ENCODE measurements at places on chromosomes 1 and 21.

DNA sequence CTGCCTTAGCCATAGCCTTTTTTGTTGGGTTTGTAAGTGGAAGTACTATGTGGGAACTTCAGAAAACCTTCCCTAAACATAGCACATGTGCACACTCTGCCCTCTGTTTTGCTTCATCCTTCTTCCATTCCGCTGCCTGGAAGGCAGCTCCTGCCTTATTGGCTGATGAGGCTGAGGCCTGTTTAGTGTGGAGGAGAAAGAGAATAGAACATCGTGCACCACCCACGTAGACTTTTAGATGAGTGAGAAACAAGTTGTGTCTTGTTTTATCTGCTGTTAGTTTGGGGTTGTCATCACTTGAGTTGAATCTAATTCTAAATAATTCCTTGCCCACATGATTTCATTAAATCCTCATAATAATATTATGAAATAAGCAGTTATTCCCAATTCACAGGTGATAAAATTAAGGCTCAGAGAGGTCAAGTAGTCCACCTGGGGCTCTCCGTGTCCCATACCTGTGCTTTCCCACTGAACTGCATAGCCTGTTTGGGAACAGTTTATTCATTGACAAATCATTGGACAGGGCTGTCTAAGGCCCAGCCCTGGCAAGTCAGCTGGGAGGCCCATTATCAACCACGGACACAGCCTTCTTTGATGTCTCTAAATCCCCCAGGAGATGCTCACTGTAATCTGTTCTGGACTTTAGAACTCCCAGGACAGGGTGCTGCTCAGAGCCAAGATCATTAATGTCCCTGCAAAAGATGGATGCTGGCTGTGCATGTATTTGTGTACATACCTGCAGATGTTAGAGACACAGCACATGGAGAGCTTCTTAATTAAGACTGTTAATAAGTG, 93.0 kb downstream of the ABCA4 start:
- DNase-seq = no peak

GRCh38 chr1:22282364-22282995, 139.6 kb upstream of the WNT4 start:
- no peak for DNase-seq

DNA sequence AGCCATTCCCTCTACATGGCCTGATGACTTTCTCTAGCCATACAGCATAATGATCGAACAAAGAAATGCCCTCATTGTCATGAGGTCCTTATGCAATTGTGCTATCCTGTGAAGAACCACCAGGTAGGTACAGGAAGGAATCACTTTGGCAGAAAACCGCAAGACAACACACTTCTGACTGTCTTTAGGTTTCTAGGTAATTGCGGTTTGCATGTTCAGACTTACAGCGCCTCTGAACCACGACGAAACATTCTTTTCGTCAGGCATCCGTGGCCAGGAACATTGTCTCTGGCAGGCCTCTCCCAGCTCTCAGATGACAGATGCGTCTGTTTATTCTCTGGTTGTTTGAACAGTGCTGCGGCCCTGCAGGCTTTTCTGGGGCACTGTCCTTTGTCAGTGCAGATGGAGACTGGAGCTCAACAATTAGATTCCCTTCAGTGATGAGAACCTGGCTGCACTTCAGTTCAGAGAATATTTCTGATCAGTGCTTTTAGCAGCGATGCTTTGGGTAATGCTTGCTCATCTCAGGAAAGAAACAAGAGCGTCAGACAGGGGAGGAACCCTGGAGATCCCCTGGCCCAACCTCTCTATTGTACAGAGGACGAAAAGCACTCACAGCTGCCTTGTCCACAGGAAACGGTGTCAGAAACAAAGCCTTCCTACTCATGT, 63.4 kb downstream of the B3GALT5 start:
- no peak for DNase-seq

GRCh38 chr1:229037806-229038405, 233.0 kb upstream of the RAB4A start:
- no peak for DNase-seq

DNA sequence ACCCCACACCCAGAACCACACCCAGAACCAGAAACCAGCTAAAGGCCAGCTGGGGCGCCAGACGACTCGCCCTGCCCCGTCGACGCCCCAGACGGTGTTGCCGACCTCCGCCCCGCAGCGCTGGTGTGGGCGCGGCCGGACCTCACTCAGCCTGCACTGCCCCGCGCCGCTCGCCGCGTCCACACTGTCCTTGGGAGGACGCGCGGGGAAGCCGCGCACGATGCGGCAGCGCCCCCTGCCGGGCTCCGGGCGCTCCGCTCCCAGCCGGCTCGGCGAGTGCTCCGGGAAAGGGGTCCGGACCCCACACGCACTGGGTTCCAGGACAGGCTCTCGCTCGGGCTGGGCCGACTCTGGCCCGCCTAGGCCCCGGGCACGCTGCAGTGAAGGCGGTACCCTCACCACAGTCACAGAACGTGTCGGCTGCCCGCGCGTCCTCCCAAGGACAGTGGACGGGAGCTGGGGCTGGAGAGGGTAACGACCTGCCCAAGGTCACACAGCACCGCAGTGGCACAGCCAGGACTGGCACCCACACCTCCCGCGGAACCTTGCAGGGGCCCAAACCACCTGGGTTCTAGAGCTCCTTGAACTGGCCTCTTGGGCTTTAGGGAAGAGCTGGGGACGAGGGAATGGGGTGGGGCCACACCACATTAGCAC, 90.2 kb downstream of the DMRTA2 start:
- no peak for DNase-seq

GRCh38 chr21:27825035-27825434, 858.1 kb upstream of the ADAMTS5 start:
- DNase-seq = no peak

- no peak for DNase-seq
Observed at GRCh38 chr1:236869911-236870310, 74.8 kb downstream of the MTR start.

GRCh38 chr1:159594625-159595405, 7.2 kb downstream of the APCS start:
- DNase-seq = no peak

DNA sequence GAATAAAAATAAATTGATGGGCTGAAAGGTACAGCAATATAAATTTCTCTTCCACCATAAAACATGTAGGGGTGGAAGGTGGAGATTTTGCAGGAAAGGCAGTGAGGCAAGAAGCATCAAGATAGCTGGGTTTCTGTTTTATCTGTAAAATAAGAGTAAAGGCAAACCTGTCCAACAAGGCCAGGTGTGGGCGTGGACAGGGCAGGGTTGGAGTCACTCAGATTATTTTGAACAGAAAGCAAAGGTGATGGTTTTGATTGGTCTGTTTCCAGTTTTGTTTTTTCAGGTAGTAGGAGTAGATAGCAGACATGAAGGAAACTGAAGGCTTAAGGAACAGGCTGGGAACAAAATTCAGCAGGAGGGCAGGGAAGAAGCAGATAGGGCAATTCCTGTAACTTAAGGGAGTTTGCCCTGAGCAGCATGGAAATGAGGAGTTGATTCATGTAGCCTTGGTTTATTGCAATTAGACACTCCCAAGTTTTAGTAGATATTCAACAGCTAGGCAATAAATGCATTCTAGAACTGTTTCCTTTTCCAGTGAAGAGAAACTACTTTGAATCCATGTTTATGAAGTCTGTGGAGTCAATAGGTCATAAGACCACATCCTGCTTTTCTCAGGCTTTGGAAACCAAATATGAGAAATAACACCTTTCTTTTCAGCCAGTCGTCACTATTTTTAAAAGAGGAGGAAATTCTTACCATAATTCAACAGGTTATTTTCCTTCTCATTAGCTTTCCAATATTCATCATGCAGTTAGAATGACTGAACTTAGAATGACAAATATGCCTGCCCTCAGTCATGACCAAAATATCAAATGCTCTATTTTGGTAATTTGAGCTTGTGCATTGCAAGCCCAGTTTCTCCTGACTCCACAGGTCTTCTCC, 38.7 kb upstream of the CD55 start:
- DNase-seq = no peak

GRCh38 chr1:3365523-3366125, 88.8 kb upstream of the ARHGEF16 start:
- DNase-seq = no peak

DNA sequence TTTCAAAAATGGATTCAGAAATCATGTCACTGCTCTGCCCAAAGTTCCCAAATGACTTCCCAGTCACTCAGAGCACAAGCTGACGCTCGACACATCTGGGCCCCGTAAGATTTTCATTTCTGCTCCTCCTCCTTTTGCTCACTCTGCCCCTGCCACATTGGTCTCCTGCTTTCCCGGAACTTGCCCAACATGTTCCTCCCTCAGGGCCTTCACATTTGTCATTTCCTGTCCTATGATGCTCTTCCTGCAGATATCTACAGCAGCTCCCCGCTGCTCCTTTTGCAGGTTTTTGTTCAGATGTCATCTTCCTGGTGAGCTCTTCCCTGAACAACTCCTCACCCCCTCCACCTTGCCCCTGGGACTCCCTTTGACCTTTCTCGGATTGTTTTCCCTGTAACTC, 58.5 kb upstream of the IVNS1ABP start:
- no peak for DNase-seq

GRCh38 chr1:159829273-159829634, 2.6 kb downstream of the SLAMF8 start:
- DNase-seq = no peak

- DNase-seq = peak; percentile 6
Observed at GRCh38 chr1:28062806-28063205, 25.6 kb downstream of the EYA3 start.

GRCh38 chr1:151898519-151898991, 10.8 kb downstream of the THEM4 start:
- DNase-seq = peak; percentile 31

DNA sequence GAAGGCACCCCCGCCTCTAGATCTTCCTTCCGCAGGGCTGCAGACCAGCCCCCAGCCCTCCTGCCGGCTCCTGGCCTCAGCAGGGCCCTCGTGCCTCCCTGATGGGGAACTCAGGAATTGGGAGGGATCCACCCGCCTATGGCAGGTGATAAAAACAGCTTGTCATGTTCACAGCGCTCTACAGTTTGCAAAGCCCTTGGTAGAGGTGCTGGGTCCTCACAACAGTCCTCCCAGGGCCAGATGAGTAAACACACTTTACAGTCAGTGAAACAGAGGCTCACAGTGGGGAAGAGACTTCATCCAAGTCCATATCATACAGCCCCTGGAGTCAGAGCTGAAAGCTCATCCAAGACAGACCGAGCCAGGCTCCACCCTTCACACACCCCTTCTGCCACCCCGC, 97.0 kb upstream of the IFFO2 start:
- DNase-seq = no peak

DNA sequence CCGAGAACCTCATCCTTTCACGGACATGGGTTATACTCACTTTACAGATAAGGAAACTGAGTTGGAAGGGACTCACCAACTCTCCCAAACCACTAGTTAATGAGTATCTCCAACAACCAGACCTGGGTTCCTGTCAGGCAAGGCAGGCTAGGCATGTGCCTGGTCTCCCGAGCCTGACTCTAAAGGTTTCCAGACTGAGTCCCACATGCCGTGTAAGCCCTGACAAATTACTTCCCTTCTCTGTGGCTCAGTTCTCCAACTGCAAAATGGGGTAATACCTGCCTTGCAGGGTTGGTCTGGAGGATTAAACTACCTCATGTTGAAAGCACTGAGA, 34.3 kb downstream of the SSBP3 start:
- no peak for DNase-seq

DNA sequence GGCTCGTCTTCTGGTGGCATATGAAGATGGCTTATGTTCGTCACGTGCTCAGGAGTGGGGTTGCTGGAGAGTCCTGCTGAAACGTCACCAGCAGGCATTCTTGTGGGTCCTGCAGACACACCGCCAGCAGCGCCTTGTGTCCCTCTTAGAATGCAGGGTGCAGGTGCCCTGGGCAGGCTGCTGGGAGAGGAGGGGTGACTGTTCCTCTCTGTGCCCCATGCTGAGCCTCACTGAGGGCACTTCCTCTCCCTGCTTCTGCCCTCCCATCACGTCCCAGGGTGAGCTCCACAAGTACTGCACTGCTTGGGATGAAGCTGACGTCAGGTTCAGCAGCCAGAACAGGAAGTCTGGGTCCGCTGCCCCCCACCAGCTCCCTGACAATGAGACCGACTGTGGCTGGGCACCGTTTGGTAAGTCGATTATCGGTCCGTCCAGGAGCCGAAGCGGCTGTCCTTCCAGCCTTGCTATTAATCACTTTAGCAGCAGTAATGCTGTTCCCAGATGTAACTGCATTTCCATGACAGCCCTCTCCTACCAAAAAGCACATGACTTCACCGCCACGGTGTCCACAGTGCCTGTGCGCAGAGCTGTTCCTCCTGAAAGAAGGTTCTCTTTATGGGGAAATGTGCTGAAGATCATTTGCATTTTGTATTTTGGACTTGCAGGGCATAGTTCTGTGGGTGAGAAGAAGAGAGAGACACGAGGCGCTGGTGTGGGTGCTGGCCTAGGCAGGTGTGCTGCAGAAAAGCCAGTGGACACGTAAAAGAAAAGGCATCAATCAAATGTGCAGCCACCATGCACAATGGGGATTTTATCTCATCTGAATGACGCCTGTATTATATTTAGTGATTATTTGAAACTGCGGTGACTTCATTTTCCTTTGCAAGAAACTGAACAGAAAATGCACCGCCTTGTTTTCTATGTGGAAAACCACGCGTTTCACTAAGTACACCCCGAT, 21.0 kb downstream of the SLC37A1 start:
- no peak for DNase-seq

GRCh38 chr1:151710187-151710840, 6.3 kb downstream of the CELF3 start:
- DNase-seq = peak; percentile 30

GRCh38 chr1:31633117-31633516, 11.6 kb downstream of the PEF1 start:
- peak; percentile 25 for DNase-seq

DNA sequence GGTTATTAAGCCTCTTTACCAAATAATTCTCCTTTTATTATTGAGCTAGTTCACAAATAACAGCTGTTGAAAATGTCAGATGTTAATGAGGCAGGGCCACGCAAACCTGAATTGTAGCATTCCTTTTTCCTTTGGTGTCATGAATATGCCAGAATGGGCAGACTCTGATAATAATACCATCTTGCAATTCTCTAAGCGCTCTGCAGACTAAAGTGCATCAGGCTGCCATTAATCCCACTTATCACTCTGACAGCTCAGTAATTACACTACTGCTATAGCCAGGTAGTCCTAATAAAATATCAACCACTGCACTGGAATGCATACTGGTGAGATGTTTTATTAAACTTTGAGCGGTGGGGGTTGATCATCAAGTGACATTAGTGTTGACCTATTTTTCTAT, 177.7 kb downstream of the DPYD start:
- DNase-seq = no peak

DNA sequence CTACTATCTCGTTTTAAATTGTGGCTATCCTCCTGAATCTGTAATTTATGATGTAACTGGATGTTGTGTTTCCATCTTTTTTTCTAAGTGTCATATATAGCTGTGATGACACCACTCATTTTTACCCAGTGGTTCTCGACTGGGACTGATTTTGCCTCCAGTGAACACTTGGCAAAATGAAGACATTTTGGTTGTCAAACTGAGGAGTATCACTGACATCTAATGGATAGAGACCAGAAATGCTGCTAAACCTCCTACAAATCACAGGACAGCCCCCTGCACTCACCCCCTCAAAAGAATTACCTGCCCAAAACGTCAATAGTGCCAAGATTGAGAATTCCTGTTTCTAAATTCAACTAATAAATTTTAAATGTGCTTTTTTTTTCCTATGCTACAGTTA, 1.9 kb downstream of the TRMT13 start:
- no peak for DNase-seq

All from stimulated activated CD4-positive, alpha-beta T cell treated with anti-CD3 and anti-CD28 coated beads, Interleukin-1b, Interleukin-23, amount 100 ng/mL, for 4 hours (primary cell).